NCI-H1092 (cell line): ENCODE measurements at places on chromosomes 2 and 18.

DNA sequence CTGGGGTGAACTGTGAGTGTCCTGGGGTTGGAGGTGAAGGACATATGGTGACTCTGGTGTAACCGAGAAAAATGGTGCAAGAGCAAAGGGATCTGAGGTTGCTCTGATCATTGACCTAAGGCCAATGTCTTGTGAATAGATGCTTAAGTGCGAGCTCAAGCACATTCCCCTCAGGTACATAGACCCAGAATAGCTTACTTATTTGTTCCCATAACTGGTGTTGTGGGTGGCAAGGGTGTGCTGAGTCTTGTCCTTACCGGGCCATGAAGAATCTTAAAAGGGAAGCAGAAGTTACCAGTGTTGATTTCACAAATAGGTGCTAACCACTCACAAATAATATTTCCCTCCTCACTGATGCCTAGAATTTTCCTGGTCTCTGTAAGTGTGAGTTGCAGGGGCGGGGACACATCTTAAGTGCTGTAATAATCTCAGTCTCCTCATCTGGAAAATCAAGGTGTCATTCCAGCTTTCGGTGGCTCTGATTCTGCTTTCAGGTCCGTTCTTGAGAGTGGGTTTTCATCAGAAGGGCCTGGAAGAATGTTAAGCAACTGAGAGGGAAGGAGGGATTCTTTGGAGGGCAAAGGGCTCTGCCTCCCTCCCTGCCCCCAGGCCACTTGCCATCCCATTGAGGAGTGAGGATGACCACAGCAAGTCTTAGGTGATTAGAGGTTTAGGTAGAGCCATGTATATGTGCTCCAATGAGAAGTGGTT, 54.9 kb downstream of the LIPG start:
- no peak for DNase-seq

DNA sequence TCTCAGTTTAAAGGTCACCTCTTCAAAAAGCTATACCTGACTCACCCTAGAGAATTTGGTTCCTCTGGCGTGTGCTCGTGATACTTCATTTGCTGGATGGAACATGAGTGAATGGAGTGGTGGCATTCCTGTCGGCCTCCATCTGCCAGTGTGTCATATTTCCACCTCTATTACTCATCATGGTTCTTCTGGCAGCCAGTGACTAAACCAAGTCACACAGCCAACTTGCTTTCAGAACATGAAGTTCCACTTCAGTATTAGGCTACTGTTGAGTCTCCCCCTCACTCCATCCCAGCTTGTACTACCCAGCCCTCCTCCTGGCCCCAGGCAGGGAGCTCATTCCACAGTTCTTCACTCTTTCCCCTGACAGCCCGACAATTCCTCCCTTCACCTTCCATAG, 169.8 kb downstream of the MREG start:
- DNase-seq: no peak

- DNase-seq: no peak
Observed at GRCh38 chr18:29078273-29078672, 901.3 kb upstream of the CDH2 start.

- DNase-seq: no peak
Observed at GRCh38 chr2:67532387-67532786, 135.3 kb downstream of the ETAA1 start.

DNA sequence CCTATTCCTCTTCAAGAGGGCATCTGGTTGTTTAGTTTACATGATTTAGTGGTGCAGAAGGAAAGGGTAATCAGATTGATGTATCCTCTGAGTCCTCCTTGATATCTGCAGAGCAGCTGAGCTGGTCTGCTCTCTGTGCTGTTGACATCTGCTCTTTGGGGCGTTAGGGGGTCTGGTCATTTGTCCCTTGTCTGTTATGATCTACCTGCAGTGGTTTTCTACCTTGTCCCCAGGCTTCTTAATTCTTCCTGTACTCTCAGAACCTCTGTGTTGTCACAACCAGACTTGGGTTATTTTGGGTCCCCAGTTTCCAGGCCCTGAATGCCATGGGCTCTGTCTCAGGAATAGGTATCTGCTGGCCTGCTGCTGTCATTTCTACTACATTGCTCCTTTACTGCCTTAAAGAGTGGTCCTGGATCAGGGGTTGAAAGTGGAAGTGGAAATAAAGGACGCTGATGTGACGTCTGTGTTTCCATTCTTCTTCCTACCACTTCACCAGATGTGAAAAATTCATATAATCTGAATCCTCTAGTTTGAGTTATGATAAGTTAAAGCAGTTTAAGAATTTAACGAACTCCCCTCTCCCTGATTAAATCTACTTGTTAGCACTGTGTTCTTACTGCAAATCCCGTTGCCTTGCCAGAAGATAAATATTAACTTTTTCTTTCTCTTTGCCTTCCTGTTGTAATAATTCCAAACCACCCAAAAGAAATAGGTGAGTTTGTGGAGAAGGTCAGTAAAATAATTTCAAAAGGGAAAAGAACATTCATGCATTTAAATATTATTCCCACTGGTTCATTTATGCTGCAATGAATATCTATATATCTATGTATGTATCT, 16.6 kb upstream of the CPS1 start:
- no peak for DNase-seq

GRCh38 chr2:32591669-32592463, 36.0 kb upstream of the TTC27 start:
- no peak for DNase-seq

DNA sequence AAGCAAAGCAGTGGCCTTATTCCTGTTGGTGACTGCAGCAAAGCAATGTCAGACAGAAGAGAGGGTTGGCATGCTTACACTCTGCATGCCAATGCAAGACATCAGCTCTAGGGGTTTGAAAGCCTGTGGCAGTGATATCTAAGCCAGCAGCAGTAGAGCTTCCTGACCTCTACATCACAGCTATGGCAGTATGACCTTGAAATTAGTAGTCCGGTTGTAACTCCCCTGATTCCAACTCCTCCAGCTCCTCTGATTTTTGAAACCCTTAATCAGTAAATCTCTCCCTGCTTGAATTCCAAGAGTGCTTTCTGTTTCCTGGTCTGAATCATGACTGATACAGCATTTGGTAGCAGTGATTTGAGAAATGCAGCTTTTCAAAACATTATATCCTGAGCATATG, 60.0 kb upstream of the LRP1B start:
- DNase-seq: no peak

GRCh38 chr2:29317077-29317517, 201.9 kb downstream of the CLIP4 start:
- no peak for DNase-seq
